Hair follicle dermal papilla cell (primary cell): ENCODE measurements at places on chromosomes 6 and 20. TPM values are rescaled to one million over a fixed set of nuclear protein-coding genes. Genes with fewer than 3 reads are reported as not detected.

EPHA7 gene
- total RNA-seq, result 0.16 TPM in 1 of 2 replicates, not detected in the other

EBF4 gene
- 0.73 and 3.1 TPM in 2 replicates for total RNA-seq

TMC2 gene
- not detected in 2 replicates for total RNA-seq

RBM24 gene
- total RNA-seq, result 1.7 and 3.1 TPM in 2 replicates

ETV7 gene
- total RNA-seq, result 1.6 and 1.8 TPM in 2 replicates

SLC22A1 gene
- total RNA-seq, result 0.12 and 0.49 TPM in 2 replicates

RAET1E gene
- total RNA-seq, result 0.49 TPM in 1 of 2 replicates, not detected in the other

BNIP5 gene
- not detected in 2 replicates for total RNA-seq

MDFI gene
- 0.49 TPM in 1 of 2 replicates, not detected in the other for total RNA-seq

FILIP1 gene
- 0.97 and 2.9 TPM in 2 replicates for total RNA-seq
